Esophagus squamous epithelium (tissue), 5 donors: ENCODE measurements at places on chromosomes 12 and 14.

DNA sequence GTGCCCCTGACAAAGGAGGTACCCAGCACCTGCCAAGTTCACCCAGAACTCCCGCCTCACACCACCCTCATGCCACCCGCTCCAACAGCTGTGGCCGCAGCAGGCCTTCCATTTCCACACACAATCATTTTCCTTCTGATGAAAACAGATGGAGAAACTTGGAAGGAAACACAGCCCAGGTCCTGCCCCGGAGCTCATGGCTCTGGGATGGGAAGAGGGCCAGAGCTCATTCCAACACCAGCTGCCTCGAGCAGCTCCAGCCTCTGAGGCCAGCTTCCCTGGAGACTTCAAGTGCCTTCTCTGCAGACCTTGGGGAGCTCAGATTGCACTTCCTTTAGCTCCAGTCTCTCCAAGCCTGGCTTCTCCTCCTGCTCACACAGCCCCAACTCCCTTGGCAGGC is 55.1 kb upstream of the CMKLR1 start:
- no peak for DNase-seq

GRCh38 chr14:61416591-61416990 is 95.2 kb downstream of the PRKCH start:
- no peak for DNase-seq

DNA sequence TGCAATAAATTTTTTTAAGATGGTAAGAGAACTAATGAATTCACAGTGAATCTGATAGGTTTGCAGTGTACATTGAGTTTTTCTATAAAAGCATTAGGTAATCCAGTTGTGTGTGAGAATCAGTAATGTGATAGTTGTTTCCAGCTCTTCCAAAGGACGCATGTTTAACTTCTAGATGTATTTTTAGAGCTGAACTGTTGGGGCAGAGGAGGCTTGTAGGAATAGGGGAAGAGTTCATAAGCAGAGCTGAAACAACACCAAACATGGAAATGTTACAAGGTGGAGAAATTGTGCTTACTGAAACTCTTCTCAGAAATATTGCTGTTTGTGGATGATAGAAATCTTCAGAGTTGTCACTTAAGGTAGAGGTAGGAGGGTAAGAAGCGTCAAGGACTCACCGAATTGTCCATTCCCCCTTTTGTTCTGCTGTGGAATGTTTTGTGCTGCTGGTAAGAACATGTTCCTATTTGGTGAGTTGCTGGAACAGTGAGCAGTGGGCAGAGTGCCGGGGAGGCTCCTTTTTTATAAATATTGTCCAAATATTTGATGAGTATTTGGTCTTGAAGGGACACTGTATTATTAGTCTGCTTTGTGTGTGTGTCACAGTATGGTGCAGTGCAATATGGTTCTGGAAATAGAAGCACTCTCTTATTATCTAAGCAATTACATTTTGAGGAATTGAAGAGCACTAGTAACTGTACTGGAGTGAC is 76.7 kb downstream of the ANO6 start:
- no peak for DNase-seq

DNA sequence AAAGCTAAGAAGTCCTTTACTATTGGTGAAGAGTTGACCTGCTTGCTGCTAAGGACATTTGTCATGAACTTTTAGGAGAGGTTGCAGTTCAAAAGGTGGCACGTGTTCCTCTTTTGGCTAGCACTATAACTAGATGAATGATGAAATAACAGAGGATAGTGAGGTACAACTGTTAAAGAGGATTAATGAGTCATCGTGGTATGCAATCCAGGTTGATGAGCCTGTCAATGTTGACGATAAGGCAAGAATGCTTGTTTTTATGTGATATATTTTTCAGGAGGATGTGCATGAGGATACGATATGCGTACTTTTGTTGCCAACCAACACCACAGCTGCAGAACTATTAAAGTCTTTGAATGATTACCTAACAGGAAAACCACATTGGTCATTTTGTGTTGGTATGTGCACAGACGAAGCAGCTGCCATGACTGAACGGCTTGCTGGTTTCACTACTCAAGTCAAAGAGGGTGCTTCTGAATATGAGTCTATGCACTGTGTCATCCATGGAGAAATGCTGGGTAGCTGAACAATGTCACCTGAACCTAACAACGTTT is 10.6 kb downstream of the CEP128 start:
- DNase-seq, result no peak

- DNase-seq, result no peak
Measured at GRCh38 chr12:6845395-6845794, 4.7 kb downstream of the GNB3 start.

DNA sequence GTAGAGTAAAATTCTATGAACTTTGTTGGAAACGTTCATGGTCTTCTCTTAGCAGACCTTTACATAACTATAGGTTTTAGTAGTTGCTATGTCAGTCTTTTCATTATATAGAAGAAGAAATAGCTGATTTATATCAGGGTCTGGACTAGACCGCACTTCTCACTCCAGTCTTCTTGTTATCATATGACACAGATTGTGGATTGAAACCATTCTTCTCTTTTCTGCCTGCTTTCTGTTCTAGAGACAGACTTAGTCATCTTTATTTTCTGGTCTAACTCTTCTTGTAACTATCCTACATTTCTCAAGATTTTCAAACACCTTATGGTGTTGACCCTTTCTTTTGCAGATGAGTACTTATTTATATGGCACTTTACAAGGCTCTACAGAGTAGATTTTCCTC is 55.7 kb downstream of the PCNX1 start:
- DNase-seq, result no peak

GRCh38 chr14:99975190-99975589 is 90.0 kb upstream of the EVL start:
- DNase-seq, result no peak

DNA sequence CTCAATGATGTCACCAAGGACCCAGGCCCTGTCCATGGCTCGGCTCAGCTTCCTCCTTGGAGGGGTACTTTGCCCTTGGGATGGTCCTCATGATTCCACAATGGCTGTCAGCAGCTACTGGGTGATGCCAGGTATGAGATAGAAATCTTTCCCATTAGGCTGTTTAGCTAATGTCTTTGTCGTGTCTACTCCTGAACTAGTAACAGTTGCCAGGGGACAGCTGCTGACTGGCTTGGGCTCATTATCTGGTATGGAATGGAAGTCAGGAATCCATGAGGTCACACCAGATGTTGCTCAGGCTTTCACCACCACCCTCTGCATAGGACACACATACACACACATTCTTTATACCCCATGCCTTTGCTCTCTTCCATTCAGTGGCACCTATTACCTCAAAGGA is 9.2 kb downstream of the PRPH start:
- DNase-seq, result no peak

GRCh38 chr14:100655741-100656085 is 68.5 kb upstream of the BEGAIN start:
- no peak for DNase-seq

GRCh38 chr12:27645671-27646070 is 50.6 kb upstream of the REP15 start:
- no peak for DNase-seq
